ENCODE measurements at places on chromosomes 2 and 18.
A peak's percentile ranks its signal among the peaks of the same experiment; 100 is the strongest.

DNA sequence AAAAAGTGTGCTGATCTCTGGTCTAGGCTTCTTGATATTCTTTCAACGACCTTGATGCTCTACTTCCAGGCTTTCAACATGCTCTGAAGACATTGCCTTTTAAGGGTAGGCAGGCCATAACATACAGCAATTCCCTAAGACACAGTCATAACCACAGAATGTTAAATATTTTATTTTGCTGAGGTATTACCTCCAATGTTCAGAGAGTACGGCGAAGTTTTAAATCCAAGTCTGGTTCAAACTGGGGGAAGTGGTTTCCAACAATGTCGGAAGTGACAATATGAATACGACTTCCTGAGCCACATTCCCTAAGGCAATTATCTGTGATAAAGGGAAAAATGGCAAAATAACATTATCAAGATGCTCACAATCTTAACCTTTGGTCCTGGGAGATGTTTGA lies 1077.9 kb upstream of the PIK3C3 start:
- no peak for DNase-seq

DNA sequence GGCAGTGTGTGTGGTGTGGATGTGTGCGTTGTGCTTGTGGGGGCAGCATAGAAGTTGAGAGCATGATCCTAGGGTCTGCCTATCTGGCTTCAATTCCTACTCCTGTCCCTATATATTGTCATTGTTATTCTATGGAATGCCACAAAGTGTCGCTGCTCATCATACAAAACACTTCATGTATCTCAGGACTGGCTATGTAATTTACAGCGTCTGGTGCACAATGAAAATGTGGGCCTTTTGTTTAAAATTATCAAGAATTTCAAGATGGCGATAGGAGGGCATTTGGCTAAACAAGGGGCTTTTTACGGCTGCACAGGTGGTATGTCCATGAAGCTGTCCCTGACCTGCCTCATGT lies 3.4 kb downstream of the SERPINB2 start:
- peak; percentile 77 for DNase-seq

DNA sequence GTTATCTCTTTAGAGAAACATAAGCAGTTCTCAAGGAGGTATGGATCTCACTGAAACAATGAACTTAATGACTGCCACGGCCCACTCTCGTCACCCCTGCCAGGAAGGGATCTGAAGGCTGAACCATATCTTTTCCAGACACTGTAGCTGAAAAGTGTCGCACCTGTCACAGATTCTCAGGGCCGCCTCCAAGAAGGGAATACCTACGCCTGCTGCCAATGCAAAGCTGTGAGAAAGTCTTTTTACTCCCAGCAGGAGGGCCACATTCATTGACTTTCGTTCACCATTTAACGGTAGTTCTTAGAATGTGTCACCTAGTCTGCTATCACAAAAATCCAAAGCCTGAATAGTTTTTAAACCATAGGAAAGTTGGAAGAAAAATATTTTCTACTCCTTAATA lies 66.7 kb upstream of the SH3BP4 start:
- no peak for DNase-seq

DNA sequence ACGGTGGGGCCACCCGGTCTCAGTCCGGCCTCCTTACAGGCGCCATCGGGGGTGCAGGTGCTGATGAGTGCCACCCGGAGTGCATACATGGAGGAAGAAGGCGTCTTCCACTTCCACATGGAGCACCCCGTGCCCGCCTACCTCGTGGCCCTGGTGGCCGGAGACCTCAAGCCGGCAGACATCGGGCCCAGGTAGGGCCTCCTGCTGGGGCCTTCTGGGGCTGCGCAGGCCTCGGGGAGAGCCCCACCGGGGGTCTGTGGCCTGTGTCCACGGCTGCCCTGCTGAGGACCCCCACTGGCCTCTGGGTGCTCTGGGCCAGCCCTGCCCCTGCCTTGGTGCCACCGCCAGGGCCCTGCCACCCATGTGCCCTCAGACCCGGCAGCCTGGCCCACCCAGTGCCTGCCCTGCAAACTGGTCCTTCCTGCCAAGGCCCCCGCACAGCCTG lies 4.8 kb downstream of the RNPEPL1 start:
- no peak for DNase-seq

DNA sequence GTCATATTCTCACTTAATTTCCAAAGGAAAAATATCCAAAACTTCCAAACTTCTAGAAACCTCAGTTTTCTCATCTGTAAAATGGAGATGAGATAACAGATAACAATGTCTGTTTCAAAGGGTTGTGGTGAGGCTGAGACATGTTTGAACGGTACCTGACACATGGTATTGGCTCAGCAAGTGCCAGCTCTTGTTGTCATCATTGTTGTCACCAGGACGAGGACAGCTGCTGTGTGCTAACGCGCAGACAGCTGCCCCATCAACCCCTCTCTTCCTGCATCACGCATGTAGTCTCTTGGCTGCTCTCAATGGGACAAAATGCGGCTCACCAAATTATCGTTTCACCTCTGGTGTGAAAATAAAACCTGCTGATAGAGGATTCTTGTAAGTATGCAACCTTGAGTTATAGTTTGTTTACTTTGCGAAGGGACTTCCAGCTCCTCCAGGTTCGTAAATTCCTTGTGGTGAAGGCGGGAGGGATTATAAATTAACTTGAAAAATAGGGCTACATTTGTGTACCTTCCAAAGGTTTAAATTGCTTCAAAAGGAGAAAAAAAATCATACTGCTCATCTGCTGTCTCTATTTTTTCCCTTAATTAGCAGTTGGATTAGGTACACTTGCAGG lies 605.4 kb downstream of the BCL11A start:
- peak; percentile 5 for DNase-seq

- no peak for DNase-seq
These were observed 6.1 kb downstream of the NCKAP1 start for GRCh38 chr2:183031911-183032794.

- DNase-seq = no peak
These were observed 87.7 kb downstream of the DSEL start for GRCh38 chr18:67428805-67429204.
